Cardiac fibroblast (primary cell): ENCODE measurements at places on chromosomes 1 and 21.
A peak's percentile ranks its signal among the peaks of the same experiment; 100 is the strongest.

DNA sequence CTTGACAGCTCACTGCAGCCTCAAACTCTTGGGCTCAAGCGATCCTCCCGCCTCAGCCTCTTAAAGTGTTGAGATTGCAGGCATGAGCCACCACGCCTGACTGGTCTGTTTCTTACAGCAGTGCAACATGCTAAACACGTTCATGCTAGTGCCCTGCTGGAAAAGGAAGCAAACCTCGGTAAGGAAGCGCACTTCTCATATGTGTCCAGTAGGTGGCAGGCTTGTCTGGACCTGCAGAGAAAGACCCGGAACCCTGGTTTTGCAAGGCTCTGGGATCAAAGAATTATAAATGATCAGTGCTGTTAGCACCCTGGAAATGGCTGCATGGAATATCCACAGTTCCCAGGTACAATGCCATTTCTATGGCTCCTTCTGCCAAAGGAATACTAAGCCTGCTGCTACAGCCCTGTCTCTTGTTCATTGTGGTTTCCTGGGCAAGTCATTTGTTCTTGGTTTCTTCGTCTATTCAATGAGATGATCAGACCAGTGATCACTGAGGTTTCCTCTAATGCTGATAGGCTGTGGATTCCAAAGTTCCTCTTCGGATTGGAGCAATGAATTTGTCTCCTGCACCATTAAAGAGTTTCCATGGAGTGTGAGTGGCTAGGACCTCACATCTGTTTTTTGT is 15.9 kb downstream of the RNU5D-1 start:
- DNase-seq, result peak; percentile 85

- DNase-seq, result no peak
These were observed 86.4 kb downstream of the PLXNA2 start for GRCh38 chr1:208157769-208158168.

- no peak for DNase-seq
These were observed 1290.5 kb upstream of the B3GALT2 start for GRCh38 chr1:194476872-194477271.

- DNase-seq, result no peak
These were observed 16.4 kb downstream of the RUNX1 start for GRCh38 chr21:35032474-35033263.

GRCh38 chr1:53166912-53167311 is 24.5 kb upstream of the SLC1A7 start:
- no peak for DNase-seq

- no peak for DNase-seq
These were observed 5.5 kb downstream of the SLFNL1 start for GRCh38 chr1:41015897-41016470.

DNA sequence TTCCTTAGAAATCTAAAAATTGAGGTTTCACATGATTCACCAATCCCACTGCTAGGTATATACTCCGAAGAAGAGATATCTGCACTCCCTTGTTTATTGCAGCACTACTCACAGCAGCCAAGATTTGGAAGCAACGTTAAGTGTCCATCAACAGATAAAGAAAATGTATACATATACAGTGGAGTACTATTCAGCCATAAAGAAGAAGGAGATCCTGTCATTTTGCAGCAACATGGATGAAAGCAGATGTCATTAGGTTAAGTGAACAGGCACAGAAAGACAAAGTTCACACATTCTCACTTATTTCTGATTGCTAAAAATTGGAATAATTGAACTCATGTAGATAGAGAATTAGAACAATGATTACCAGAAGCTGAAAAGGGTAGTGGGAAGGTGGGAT is 56.4 kb downstream of the RABGAP1L start:
- no peak for DNase-seq

GRCh38 chr1:239493811-239494414 is 107.5 kb downstream of the CHRM3 start:
- no peak for DNase-seq

DNA sequence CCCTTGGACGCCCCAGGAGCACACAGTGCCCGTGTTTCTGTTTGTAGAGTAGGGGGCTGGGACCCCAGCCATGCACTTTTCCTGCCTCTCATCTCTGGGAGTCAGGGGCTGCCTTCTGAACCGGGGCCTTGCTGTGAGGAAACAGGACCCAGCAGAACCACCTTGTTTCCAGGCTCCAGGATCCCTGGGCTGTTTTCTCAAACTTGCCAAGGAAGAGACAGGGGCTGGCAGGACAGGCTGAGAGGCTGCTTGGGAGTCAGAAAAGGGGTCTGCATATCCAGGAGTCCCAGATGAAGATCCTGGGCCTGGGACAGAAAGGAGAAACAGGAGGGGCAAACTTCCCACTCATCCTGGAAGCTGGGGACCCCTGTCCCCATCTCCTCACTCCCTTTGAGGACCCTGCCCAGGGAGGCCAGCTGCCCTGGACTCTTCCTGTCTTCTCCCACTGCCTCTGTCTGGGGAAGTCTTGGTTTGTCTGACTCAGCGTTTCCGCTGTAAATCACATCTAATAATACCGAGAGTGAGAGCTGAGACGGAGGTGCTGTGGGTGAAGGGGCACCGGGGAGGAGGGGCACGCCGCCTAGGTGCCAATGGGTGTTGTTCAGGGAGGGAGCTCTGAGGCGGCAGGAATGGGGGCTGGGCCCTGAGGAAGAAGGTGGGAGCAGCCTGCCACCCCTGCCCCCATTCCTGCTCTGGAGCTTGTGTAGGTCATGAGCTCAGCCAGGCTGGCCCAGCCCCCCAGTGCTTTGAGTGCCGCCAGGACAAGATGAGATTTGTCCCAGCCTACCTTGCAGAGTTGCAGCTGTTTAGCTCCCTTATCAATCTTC is 16.7 kb downstream of the POU3F1 start:
- peak; percentile 76 for DNase-seq

GRCh38 chr1:217718873-217719272 is 87.7 kb downstream of the SPATA17 start:
- no peak for DNase-seq

GRCh38 chr1:55645270-55645669 is 430.1 kb upstream of the USP24 start:
- no peak for DNase-seq

DNA sequence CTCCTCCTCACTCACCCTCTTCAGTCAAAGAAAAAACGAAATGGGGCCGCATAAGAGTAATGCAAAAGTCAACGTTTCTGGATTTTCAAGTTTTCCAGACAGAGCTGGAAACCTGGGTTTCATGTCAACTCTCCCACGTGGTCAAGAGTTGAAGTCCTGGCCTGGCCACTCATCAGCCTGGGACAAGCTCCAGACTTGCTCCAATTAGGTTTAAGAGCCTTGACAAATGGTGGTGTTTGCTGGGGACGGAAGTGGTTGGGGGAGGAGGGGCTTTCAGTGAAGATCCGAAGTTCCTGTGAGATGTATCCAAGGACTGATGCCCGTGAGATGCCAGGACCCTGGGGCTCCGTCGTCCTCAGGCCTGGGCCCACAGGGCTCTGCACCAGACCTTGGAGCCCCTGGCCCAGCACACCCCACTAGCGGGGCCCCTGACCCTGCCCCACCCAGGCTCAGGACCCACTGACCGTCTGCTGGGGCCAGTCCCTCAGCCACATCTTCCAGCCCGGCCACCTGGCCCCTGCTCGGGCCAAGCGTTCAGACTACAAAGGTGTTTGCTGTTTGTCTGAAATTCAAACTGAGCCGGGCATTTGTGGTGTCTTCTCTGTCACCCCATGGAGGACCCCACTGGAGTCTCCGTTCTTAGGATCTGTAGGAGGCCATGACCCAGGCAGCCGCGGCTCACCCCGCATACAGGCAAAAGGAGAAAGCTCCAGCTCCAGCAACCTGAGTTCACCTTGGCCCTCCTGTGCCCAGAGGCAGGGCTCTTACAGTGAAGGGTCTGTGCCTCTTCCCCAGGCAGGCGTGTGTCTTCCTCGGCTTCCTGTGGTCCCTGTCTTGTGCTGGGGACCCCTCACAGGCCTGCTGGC is 53.3 kb downstream of the SIK1 start:
- no peak for DNase-seq

DNA sequence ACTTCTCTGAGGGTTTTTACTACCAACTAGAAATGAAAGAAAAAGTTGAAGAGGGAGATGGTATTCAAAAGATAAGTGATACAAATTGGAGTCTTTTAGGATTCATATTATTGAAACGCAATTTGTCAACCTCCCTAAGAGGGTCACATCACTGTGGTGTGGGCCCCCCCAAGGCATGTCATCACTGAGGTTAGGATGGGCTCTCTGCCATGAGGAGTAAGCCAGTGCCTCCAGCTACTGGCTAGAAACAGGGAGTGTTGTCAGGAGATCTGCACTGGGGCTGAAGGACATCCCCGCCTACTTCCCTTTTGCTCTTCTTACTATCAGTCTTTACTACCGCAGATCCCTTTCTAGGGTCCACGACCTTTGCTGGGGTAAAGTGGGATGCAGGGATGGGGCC is 25.9 kb downstream of the ITSN1 start:
- DNase-seq, result peak; percentile 50

- peak; percentile 22 for DNase-seq
These were observed 536.6 kb upstream of the NR5A2 start for GRCh38 chr1:199490769-199491527.

DNA sequence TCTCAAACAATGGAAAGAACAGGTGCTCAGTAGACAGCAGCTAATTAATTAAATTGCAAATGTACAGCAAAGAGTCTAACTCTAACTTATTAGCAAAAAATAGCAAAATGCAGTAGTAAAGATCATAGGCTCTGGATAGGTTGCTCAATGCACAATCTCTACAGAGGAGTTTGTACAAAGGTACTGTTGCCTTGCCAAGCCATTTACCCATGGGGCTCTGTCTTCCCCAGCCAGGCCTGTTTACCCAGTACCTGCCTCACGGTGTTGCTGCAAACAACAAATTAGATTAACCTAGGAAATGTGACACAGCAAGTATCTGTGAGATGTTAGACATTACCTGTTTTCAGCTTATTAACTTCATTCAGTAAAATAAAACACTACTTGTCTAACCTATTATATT is 222.0 kb downstream of the DENND1B start:
- no peak for DNase-seq

DNA sequence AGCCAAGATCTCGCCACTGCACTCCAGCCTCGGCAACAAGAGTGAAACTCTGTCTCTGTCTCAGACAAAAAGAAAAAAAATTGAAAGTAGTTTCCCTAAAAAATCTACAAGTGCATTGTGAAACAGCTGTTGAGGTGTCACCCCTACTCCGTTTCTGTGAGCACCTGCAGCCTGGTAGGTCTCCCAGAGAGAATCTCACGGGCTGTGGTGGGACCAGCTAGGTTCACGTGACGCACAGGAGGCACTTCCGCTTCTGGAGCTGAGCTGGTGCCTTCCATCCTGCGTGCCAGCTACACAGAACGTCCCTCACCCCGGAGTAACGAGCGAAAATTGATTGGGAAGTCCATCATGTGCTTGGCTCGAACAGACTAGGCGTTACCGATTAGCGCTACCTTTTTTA is 66.8 kb downstream of the COL24A1 start:
- DNase-seq, result no peak

DNA sequence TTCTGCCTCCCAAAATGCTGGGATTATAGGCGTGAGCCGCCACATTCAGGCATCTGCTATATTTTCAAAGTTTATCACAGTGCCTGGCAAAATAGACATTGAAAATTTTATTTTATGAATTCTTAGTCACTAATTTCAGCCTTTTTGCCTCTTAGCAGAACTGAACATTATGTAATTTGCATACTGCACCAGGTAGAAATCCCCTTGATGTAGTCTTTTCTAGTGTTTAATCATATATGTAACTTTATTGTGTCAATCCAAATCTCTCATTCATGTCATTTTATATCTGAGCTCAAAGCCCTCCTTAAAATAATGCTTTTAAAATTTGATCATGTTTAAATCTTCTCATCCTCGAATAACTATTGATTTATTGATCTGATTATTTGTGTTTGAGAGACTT is 19.2 kb downstream of the WDTC1 start:
- DNase-seq, result no peak

- DNase-seq, result no peak
These were observed 318.1 kb downstream of the USP25 start for GRCh38 chr21:16047904-16048303.

GRCh38 chr1:84939151-84939550 is 46.1 kb upstream of the LPAR3 start:
- DNase-seq, result peak; percentile 52

DNA sequence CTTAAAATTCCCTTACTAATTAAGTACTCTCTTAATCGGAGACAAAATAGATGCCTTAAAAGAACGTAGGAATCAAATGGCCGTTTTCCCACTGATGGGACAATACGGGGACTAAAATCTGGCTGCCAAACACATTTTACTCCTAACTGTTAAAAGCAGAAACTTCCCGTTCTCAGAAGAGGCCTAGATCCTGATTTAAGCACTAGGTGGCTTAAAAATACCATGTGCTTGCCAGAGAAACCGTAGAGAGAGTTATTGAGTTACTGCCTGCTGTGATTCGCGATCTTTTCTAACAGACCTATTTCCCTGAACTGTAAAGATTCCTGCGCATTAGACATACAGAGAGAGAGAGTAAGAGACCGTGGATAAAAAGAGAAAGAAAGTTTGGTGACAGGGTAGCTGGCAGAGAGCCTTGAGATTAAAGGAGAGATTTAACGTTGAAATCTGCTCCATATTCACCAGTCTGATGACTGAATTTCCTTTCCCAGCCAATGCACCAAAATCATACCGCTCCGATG is 54.4 kb upstream of the STUM start:
- no peak for DNase-seq

GRCh38 chr21:38494703-38495102 is 3.6 kb downstream of the ERG start:
- peak; percentile 15 for DNase-seq

- peak; percentile 67 for DNase-seq
These were observed 25.0 kb upstream of the ZNF436 start for GRCh38 chr1:23394684-23395083.

DNA sequence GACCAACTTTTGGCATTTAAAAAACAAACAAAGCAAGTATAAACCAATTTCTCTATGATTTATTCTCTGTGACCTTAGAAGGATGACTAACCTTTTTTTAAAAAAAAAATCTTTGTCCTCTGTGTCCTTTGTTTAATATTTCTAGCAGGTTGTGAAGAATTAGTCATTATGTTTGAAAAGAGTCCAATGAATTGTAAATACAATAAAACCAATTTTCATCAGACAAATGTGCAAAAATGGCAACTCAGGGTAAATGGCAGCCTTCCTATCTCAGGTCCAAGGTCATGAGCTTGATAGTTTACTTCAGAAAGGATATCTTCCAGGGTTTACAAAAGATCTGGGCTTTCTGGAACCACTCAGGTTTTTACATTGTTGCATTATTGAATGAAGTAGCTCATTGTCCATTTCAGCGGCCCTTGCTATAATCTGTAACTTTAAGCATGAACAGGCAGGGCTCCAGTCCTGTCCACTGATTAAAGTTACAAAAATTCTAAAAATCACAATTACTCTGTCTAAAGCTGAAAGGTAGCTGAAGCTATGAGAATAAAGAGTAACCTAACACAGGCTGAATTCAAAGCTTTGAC is 11.7 kb upstream of the MAP3K21 start:
- no peak for DNase-seq
